ENCODE measurements at places on chromosomes 5 and 9. TPM values are rescaled to one million over a fixed set of nuclear protein-coding genes. Genes with fewer than 3 reads are reported as not detected.

Gene PCDHB9
- total RNA-seq, result not detected

Gene PRRX2
- total RNA-seq, result 8.3 TPM

Gene KCNMB1
- total RNA-seq, result not detected

Gene PCDHGA5
- 0.32 TPM for total RNA-seq

Gene NME5
- total RNA-seq, result 1.9 TPM

Gene KCTD16
- 0.90 TPM for total RNA-seq

Gene IFNA6
- total RNA-seq, result not detected

Gene PDE8B
- total RNA-seq, result 0.65 TPM

Gene ARHGEF37
- total RNA-seq, result 6.3 TPM

Gene KDM4C
- total RNA-seq, result 16.8 TPM

Gene SV2C
- not detected for total RNA-seq

Gene SLC36A2
- total RNA-seq, result not detected

Gene MARCOL
- total RNA-seq, result not detected

Gene SLC6A19
- not detected for total RNA-seq

Gene CDO1
- total RNA-seq, result 0.72 TPM

Gene PCDHA9
- total RNA-seq, result not detected

Gene SH3GL2
- total RNA-seq, result not detected

Gene SPATA31A3
- total RNA-seq, result not detected

Gene PLCXD3
- total RNA-seq, result 20.9 TPM

Gene CDH18
- not detected for total RNA-seq

Gene SPINK7
- total RNA-seq, result not detected

Gene DBH
- total RNA-seq, result not detected

Gene INSYN2B
- 15.7 TPM for total RNA-seq
